ENCODE measurements at places on chromosomes 5 and 9.

- DNase-seq = no peak
Observed at GRCh38 chr9:96423985-96424336, 5.8 kb upstream of the ZNF367 start.

DNA sequence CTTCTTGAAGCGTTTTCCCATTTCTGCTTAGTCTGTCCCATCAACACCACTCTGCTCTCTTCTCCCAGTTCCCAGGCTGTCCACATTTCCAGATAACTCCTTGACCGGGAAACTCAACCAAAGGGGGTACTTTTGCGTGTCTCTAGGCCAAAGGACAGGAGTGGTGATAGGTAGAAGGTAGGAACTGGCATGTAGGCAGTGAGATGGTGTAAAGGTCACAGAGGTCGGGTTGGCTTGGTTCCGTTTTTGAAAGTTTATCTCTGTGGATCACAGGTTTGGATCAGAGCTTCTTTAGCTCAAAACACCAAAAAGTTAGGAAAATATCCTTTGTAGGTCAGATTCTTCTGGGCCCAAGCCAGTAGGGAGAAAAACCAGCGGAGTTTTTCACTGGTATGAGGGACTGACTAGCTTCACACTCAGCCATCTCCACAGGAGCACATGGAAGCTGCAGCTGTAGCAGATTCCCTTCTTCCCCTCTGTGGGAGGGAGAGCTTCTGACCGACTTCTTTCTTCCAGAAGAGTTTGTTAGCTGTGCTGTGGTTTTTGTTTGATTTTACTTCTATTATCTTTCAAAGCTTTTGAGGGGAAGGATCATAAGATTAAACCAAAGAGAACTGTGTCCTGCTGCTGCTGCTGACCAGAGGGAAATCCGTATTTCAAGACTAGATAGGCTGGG lies 98.4 kb upstream of the DMRT1 start:
- DNase-seq = no peak

DNA sequence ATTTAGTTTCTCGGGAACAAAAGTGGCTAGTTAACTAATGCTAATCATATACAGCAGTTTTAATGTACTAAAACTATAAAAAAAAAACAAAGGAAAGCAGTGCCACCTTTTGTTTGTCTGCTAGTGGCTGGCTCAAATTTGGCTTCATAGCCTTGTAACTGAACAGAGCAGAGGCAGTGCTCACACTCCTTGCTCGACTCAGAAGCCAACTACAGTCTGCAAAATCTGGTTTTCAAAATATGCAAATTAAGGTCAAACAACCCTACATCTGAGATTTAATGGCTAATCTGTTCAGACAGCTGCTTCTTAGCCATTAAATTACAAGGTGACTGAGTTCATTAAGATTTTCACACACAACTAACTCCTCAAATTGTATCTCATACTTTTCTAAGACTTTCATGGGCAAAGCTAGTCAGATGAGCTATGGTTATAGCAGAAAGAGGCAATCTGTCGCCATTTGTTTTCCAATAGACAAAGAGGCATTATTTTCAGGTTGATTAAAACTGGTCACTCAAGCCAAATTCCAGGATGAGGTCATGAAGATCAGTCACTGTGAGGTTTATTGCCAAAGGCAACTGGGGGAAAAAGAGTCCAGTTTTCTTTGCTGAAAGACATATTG lies 56.8 kb upstream of the EPB41L4A start:
- DNase-seq = no peak

- DNase-seq = peak; percentile 2
Observed at GRCh38 chr9:77569335-77569734, 78.8 kb downstream of the GNA14 start.

Measured in NCI-H187 (cell line).